ENCODE measurements at places on chromosomes 6 and 20.

DNA sequence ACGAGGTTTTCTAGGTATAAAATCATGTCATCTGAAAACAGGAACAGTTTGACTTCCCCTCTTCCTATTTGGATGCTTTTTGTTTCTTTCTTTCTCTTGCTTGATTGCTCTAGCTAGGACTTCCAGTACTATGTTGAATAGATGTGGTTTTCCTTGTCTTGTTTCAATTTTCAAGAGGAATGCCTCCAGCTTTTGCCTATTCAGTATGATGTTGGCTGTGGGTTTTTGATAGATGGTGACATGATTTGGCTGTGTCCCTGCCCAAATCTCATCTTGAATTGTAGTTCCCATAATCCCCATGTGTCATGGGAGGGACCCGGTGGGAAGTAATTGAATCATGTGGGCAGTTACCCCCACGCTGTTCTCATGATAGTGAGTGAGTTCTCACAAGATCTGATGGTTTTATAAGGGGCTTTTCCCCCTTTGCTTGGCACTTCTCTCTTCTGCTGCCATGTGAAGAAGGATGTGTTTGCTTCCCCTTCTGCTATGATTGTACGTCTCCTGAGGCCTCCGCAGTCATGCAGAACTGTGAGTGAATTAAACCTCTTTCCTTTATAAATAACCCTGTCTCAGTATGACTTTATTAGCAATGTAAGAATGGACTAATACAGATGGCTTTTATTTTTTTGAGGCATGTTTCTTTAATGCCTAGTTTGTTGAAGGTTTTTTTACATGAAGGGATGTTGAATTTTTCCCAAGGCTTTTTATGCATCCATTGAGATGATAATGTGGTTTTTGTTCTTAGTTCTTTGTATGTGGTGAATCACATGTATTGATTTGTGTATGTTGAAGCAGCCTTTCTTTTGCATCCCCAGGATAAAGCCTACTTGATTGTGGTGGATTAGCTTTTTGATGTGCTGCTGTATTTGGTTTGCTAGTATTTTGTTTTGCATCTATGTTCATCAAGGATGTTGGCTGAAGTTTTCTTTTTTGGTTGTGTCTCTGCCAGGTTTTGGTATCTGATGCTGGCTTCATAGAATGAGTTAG lies 239.1 kb downstream of the THBS2 start:
- no peak for DNase-seq

DNA sequence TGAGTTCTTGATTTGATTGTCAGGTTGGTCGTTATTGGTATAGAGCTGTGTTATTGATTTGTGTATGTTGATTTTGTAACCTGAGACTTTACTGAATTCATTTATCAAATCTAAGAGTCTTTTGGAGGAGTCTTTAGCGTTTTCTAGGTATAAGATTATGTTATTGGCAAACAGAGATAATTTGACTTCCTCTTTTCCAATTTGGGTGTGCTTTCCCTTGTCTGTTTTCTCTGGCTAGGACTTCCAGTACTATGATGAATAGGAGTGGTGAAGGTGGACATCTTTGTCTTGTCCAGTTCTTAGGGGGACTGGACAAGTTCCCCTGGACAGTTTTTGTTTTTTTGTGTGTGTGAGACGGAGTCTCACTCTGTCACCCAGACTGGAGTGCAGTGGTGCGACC lies 17.4 kb downstream of the HLA-DOA start:
- DNase-seq = no peak

GRCh38 chr6:45081634-45082033 lies 246.5 kb upstream of the RUNX2 start:
- no peak for DNase-seq

DNA sequence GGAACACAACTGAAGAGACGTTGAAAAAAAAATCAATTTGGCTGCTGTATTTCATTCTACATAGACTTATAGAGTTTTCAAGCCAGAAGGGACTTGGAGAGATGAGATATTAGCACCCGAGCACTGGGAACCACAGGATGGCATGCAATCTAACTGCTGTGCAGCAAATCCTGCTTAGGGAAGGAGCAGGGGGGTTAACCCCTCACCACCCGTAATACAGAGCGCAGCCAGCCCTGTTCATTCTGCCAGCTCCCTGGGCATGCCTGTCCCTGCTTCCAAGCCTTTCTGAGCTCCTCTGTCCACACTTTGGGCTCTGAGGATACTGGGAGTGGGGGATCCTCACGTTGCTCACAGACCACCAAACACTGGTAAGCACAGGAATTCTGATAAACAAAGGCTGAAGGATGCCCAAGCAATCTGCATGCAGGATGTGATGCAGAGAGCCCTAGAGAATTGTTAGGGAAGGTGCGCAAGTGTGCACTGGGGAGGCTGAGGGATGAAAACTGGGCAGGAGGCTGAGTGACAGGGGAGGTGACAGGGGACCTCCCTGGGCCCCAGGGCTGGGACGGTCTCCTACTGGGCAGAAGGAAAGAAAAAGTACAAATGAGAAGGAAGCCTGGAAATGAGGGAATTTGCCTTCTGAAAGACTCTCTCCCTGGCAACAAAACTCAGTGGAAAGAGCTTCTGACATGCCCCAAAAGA lies 34.0 kb downstream of the CPNE5 start:
- no peak for DNase-seq

- DNase-seq = no peak
Observed at GRCh38 chr6:154407440-154407839, 50.8 kb upstream of the IPCEF1 start.

GRCh38 chr20:57374343-57374930 lies 16.8 kb upstream of the RBM38 start:
- no peak for DNase-seq

- DNase-seq = no peak
Observed at GRCh38 chr6:36698871-36699271, 1.2 kb downstream of the RAB44 start.

Data from germinal center (tissue), 1 donor.